ENCODE measurements at places on chromosomes 5 and 9.

GRCh38 chr9:94908583-94909249, 182.2 kb downstream of the AOPEP start:
- DNase-seq, result no peak

DNA sequence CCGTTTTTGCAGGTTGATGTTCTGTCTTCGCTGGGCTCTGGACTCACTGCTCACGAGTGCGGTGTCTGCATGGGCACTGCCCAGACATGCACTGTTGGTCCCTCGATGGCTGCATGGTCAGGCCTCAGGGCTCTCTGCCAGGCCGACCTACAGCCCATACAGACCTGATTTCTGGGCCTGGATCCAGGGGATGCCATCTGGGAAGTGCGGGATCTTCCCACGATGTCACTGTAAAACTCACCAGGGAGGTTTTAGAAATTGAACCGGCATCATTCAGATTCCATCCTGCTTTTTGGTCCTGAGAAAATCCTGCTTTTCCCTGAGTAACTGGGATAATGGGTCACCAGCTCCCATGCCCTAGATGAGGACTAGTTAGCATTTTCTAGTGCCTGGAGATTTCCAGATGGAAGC, 9.1 kb downstream of the S1PR3 start:
- no peak for DNase-seq

DNA sequence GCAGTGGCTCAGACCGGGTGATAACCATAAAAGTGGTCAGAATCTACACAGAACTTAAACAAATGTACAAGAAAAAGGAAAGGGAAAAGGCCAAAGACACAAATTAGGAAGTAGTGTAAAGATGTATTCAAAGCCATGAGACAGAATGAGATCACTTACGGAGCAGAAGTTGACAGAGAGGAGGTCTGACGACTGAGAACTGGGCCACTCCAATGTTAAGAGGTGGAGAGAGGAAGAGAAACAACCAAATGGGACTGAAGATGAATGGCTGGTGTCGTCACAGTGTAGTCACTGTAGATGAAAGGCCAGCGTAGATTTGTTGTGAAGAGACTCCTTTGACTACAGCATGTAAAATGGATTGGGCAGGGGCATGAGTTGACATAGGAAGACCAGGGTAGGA, 114.4 kb downstream of the DROSHA start:
- DNase-seq, result no peak

DNA sequence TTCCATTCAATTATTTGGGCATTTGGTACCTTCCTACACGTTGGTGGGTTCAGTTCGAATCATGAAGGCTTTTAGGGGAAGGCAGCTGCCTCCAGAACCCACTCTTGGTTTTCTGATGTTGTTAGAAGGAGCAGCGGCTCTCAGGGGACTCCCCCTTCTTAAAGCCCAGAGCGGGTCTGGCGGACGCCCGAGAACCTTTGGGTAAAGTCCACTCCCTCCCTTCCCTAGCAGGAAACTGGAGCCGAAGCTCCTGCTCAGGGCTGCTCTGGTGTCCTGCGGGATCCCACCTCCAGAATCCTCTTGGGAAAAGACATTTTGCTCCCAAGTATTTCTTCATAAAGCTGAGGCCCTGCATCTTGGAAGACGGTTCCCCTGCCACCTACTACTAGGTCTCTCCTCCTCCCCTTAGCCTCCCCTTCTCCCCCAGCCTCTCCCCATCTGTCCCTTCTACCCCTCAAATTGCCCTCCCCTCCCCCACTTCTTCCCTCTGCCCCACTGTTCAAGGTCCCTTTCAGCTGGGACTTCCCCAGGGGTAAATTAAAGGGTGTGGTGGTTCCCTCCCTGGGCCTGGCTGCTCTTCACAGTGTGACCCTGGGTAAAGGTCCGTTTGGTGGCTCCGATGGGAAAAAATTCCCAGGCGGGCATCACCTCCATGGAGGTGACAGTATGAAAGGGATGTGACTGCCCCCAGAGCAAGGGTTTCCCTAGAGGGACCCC, 9.3 kb downstream of the IRX4 start:
- DNase-seq, result no peak

- DNase-seq, result no peak
Observed at GRCh38 chr5:149745-150485, 41.4 kb upstream of the LRRC14B start.

DNA sequence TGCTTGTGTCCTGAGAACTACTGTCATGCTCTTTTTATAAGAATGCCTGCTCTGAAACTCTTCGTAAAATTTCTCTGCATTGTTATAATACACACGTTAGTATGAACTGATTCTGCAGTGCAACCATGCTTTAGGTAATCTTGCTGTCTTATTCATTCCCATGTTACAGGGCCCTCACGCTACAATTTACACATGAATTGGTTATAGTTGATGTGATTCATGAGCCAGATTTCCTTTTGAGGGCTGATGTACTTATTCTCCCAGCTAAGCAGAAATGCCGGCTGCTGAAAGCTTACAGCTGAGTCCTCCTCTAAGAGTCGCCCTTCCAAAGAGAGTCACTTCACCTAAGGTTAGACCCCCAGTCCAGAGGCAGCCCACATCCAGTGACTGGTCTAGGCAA, 233.5 kb upstream of the PCSK5 start:
- no peak for DNase-seq

DNA sequence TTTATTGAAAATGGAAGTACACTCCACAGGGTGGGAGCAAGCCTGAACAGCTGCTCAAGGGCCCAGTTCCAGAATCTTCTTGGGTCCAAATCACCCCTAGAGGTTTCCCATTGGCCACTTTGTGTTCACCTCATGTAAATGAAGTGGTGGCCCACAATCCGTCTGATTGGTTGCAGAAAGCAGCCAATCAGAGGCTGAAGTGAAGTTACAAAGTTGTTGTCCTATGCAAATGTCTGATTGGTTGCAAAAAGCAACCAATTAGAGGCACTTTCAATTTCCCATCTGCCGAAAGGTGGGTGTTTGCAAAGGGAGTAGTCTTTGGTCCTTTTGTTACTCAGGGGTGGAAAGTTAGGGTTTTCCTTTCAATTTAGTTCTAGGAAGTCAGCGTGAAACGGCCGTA, 8.8 kb downstream of the TMEM171 start:
- no peak for DNase-seq

- DNase-seq, result no peak
Observed at GRCh38 chr9:17580119-17580518, 1.3 kb downstream of the SH3GL2 start.

DNA sequence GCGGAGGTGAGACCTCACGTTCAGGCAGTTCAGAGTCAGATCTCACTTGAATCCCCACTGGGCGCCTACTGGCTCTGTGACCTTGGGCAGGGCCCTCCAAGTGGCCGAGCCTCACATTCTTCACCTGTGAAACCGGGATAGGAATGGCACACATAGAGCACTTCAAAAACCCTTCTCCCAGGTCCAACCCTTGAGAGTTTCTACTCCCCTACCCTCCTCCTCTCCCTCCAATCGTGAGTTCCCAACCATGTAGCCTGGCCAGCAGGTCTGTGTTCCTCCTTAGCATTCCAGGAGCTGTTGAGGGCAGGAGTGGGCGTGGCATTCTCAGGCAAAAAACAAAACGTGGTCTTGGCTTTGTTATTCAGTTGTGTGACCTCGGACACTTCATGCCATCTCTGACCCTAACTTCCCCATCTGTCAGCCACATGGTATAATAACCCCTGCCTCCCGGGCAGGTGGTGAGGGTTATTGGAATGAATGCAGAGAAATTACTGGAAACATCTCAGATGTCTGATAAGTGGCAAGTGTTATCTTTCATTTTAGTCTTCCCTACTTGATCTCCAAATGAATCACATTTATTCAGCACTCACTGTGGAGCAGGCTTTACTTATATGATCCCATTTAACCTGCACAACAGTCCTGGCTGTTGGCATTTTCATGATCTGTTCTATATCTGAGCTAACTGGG, 112.8 kb upstream of the BOD1 start:
- DNase-seq, result no peak

DNA sequence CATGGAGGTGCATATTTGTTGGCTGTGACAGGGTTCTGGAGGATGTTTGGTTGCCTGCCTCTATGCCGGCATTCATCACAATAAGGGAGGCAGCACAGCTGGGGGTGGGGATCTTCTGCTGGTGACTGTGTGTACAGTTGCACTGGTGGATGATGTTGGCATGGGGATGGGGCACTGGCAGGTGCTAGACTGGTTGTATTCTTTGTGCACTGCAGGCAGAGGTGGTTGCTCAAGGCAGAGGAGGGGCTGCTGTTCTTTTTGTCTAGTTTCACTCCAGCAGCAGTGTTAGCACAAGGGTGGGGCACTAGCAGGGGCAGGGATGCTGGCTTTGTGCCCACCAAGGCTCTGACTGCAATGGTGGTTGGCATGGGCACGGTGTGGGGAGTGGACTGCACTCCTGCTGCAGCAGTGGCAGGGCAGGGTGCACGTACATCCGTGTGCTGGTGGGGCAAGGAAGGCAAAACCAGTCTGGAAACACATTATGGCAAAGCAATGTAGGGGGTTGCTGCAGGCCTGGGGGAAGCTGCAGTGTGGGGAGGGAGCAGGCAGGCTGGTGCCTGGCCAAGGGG, 69.3 kb downstream of the ISOC1 start:
- no peak for DNase-seq

DNA sequence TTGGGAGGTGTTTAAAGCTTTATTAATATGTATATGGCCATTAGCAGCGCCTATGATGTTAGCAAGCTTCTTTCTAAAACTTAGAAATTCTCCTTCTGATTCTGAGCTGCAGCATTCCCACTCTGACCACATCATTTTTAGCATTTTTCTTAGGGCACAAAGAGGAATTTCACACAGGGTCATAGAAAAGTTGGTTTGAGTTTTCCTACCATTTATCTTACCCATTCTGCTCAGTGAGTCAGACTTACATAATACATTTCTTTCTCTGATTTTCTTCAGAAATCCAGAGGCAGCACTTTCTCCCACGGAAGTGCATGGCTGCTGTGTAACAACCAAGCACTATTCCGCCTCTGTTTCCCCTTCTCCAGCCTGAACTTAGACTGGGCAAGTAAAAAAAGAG, 246.6 kb downstream of the ARL15 start:
- no peak for DNase-seq

DNA sequence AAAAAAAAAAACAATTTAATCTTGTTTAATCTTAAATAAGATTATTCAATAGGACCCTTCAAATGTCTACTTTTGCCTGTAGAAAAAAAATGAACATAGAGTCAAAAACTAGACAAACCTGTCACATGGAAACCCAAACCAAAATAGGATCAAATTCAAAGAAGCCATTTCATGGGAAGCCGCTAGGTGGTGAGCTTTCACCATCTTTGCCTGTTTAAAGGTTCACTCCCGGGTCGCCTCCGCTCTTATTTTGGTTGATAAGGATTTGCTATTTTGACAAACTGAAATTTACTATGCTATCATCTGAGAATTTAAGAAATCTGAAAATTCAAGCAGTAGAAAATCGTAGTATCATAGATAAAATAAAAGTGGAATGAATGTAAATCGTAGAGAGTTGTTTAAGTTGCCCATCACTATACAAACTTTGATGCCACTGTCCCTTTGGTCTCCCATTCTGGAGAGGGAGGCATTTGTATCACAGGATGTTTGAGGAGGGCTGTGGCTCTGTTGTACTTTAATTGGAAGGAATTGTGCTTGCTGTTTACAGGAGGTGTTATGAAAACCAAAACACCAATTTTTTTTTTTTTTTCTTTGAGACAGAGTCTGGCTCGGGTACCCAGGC, 43.5 kb upstream of the DNAH5 start:
- DNase-seq, result no peak

GRCh38 chr5:148011398-148012137, 52.2 kb upstream of the SPINK5 start:
- no peak for DNase-seq

GRCh38 chr9:70205366-70206020, 53.3 kb upstream of the SMC5 start:
- no peak for DNase-seq

DNA sequence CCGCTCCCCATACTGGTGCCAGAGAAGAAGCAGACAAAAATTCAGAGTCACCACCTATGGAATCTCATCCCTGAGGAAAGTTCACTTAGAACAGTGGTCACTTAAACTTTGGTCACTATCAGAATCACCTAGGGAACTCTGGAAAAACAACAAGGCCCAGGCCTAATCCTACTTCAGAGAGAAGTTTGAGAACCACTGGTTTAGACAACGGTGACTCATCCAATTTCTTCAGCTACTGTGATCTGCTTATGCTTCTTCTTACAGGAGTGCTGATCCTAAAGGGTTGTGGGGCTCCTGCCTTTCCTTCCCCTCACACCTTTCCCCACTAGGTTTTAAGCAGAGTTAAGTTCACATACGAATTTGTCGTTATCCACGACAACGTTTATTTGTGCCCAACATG, 194.7 kb upstream of the KLF4 start:
- DNase-seq, result no peak

GRCh38 chr5:72040513-72040912, 66.8 kb upstream of the MAP1B start:
- no peak for DNase-seq

DNA sequence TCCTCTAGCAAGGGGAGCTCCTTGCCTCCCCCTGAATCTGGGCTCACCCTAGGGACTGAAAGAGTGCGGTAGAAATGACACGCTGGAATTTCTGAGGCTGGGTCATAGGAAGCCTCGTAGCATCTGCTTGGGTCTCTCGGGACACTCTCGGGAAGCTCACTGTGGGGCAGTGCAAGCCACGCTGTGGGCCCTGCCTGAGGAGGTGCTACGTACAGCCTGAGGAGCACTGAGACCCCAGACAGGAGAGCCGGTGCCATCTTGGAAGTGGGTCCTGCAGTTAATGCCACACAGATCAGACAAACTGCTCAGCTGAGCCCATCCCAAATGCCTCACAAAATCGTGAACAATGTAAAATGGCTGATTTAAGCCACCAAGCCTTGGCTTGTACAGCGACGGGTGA, 1.8 kb downstream of the MRPL36 start:
- no peak for DNase-seq

GRCh38 chr9:134923466-134923865, 5.8 kb upstream of the FCN1 start:
- DNase-seq, result no peak

GRCh38 chr9:17130291-17130690, 4.5 kb upstream of the CNTLN start:
- no peak for DNase-seq

GRCh38 chr5:139984816-139985215, 58.3 kb downstream of the NRG2 start:
- DNase-seq, result no peak

DNA sequence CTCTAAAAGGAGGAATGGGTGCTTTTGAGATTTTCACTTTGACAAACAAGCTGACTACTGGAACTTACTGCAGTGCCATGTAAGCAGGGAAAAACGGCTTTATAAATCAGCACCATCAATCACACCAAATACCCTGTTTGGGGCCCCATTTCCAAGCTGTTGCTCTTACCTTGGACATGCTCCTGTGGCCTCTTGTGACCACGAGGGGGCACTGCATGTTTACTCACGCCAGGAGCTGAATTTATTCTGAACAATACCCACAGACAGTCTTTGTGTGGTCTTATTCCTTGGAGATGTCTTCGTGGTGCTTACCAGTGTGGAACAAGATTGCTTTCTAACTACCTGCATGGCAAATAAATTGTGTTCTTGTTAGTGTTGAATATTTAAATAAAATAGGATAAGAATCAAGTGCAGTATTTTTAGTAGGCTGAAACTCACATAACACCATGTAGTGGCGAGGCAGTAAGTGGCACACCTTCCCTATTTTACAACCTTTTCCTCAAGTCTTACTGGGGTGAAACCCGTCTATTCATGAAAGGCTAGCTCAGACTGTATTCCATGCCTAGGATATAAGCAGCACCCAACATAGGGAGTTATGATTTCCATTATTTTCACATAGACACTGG, 155.5 kb upstream of the NMUR2 start:
- no peak for DNase-seq

- no peak for DNase-seq
Observed at GRCh38 chr5:71582945-71583584, 4.1 kb upstream of the MCCC2 start.

GRCh38 chr5:148311484-148311883, 739 bp upstream of the SPINK7 start:
- no peak for DNase-seq

GRCh38 chr5:123035918-123036390, 571 bp downstream of the PPIC start:
- DNase-seq, result no peak
